Lung (tissue), 17 donors: ENCODE measurements at places on chromosomes 7 and 10. TPM values are rescaled to one million over a fixed set of nuclear protein-coding genes. Genes with fewer than 3 reads are reported as not detected.

Gene PCGF6
- 5.8 TPM for total RNA-seq

Gene HTRA1
- total RNA-seq: 41.4 TPM

Gene TYW1
- 12.9 TPM for total RNA-seq

Gene ARHGEF5
- total RNA-seq: 21.7 TPM

Gene GNAT3
- not detected for total RNA-seq

Gene SEMA4G
- total RNA-seq: 3.0 TPM

GRCh38 chr10:27192284-27192683, 37.1 kb downstream of the MASTL start:
- no peak overlapping the region for H3K27ac ChIP-seq
- H3K4me3 ChIP-seq: no peak overlapping the region
- H3K27me3 ChIP-seq: no peaks in the 10 kb centered on the region
- H3K4me1 ChIP-seq: no peaks in the 10 kb centered on the region

DNA sequence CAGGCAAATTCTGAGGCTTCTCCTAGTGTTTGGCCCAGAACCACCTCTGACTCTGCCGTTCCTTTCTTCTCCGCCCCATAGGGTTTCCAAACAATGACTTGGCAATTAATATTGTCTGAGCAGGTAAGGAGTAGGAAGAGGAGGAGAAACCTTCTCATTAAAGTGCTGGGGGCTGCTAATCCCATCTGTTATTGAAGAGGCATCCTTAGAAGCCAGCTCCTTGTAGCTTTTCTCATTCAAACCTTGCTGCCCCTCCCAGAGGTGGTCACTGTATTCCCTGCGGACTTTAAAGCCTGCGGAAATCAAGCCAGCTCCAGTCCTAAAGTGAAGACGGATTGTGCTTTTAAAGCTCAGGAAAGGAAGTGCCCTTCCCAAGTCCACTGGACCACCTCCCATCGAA, 1.4 kb upstream of the NKX1-2 start:
- H3K36me3 ChIP-seq: no peaks in the 10 kb centered on the region
- no peaks in the 10 kb centered on the region for H3K4me1 ChIP-seq
- peaks cover 71% of the 10 kb centered on the region for H3K27me3 ChIP-seq
- no peak overlapping the region for H3K27ac ChIP-seq
- no peak for DNase-seq
- no peak overlapping the region for H3K4me3 ChIP-seq

- H3K4me1 ChIP-seq: no peaks in the 10 kb centered on the region
- H3K27me3 ChIP-seq: no peaks in the 10 kb centered on the region
- no peaks in the 10 kb centered on the region for H3K36me3 ChIP-seq
- no peak overlapping the region for H3K27ac ChIP-seq
- H3K4me3 ChIP-seq: no peak overlapping the region
Observed at GRCh38 chr7:149824748-149825566, 13.2 kb upstream of the ZNF862 start.

DNA sequence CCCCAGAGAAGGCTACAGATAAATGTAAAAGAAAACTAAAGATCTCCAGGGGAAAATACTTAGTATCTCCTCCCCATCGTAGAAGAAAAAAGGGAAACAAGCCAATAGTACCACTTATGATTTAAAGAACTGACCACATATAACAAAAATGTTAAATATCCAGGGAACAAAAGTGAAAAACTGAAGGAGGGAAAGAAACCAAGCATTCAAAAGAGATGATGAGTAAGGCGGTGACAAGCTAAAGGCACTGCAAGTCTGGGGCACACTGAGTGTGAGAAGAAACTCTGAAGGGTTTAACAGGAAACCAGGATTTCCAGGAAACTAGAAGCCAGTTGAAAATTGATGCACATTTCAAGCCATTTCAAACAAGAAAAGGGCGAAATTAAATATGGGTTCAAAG, 226.3 kb downstream of the AHR start:
- peaks cover 2% of the 10 kb centered on the region for H3K4me1 ChIP-seq
- H3K4me3 ChIP-seq: no peak overlapping the region
- no peaks in the 10 kb centered on the region for H3K27me3 ChIP-seq

DNA sequence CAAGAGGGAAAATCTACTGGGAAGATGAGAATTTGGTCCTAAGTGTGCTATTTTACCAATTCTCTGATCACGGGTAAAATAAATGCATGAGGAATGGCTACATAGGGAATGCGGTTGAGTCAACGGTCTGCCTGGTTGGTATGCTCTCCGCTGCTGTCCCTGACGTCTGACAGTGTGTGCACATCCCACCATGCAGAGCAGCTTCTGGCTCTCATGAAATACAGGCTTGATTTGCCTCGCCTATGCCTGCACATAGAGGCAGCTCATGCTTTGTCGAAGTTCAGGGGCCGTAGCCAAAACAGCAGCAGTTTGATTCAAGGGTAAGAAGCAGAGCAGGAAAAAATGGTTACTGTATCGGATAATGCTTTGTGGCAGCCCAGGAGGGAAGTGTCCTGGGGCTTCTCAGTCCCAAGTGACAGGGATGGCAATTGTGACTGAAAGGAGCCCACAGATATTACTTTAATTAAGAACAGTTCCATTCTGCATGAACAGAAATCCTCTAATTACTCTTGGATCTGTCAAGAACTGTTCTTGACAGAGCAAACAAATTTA, 268.4 kb upstream of the SLC26A5 start:
- H3K4me1 ChIP-seq: no peaks in the 10 kb centered on the region
- H3K27me3 ChIP-seq: no peaks in the 10 kb centered on the region
- H3K27ac ChIP-seq: no peak overlapping the region
- no peak for DNase-seq
- no peak overlapping the region for H3K4me3 ChIP-seq

- no peaks in the 10 kb centered on the region for H3K4me1 ChIP-seq
- H3K27ac ChIP-seq: no peak overlapping the region
- no peak overlapping the region for H3K4me3 ChIP-seq
- DNase-seq: no peak
- no peaks in the 10 kb centered on the region for H3K36me3 ChIP-seq
Observed at GRCh38 chr10:119477444-119477843, 65.1 kb downstream of the RGS10 start.

- no peaks in the 10 kb centered on the region for H3K4me1 ChIP-seq
- no peak overlapping the region for H3K27ac ChIP-seq
- no peaks in the 10 kb centered on the region for H3K27me3 ChIP-seq
- no peaks in the 10 kb centered on the region for H3K36me3 ChIP-seq
- DNase-seq: peak; percentile 88
Observed at GRCh38 chr7:69295977-69296376, 302.3 kb upstream of the AUTS2 start.

DNA sequence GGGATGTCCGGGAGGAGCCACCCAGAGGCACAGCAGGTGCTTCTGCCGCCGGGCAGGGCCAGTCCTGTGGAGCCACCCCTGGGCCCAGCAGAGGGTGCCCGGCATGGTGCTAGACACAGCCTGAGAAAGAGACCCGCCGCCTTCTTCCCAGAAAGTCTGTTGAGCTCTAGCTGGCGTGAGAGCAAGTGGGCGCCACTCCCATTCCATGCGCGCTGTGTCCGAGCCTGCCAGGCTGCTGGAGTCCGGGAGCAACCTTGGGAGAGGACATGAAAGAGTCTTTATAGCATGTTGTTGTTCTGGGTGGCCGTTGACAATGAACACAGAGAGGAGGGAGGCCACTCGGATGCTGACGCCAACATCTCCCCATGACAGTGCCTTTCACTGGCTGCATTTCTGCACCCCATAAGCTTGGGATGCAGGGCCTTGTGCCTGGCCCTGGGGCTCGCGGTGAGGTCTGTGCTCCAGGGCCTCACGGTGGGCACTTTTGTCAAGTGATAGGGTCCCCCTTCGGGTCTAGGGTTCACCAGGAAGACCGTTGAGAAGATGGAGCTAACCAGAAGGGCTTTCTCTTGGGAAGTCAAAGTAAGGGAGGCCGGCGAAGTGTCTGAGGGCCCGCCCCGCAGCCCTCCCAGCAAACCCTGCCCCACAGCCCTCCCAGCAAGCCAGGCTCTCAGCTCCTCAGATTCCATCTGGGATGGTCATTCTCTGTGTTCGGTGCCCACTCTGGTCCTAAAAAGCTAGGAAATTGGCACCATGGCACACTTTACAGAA, 47.3 kb downstream of the NKX6-2 start:
- no peaks in the 10 kb centered on the region for H3K36me3 ChIP-seq
- H3K27ac ChIP-seq: no peak overlapping the region
- no peaks in the 10 kb centered on the region for H3K4me1 ChIP-seq
- H3K4me3 ChIP-seq: no peak overlapping the region
- H3K27me3 ChIP-seq: no peaks in the 10 kb centered on the region

DNA sequence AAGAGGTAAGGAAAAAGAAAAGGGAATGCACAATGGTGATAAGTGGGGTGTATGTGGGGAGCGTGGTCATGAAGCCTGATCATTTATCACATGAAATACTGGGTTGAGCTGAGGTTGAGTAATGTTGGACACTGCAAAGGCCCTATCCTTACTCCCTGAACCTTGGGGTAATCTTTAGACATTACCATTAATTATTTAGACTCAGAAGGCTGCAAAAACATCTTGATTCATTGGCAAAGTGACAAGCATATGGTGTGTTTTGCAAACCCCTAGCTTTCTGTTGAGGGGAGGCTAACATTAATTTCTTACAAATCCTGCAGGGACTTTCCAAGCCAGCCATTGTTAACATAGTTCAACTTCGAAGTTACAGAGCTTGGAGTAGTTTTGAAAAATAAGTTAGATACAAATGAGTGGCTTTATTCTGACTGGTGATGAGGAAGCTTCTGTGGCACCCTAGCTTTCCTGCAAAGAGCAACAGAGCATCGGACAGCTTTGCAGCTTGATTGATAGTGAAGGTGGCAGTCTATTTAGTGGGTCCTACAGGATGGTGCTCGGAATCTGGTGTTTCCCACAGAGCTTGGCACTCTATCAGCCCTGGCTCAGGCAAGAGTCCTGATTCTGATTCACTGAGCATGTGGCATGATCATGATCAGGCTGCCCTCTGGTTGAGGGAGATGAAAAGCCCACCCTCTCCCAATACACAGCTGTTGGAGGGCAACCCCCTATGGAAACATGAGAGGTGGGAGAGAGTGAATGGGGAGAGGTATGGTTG, 153.7 kb upstream of the NPVF start:
- H3K27me3 ChIP-seq: no peaks in the 10 kb centered on the region
- H3K36me3 ChIP-seq: no peaks in the 10 kb centered on the region
- no peaks in the 10 kb centered on the region for H3K4me1 ChIP-seq
- DNase-seq: no peak
- H3K27ac ChIP-seq: no peak overlapping the region

- no peaks in the 10 kb centered on the region for H3K4me1 ChIP-seq
- no peaks in the 10 kb centered on the region for H3K36me3 ChIP-seq
- H3K4me3 ChIP-seq: no peak overlapping the region
- H3K27me3 ChIP-seq: no peaks in the 10 kb centered on the region
- peak; percentile 85 for DNase-seq
Observed at GRCh38 chr10:63430091-63430998, 35.4 kb downstream of the JMJD1C start.

- no peaks in the 10 kb centered on the region for H3K27me3 ChIP-seq
- no peaks in the 10 kb centered on the region for H3K36me3 ChIP-seq
- H3K27ac ChIP-seq: no peak overlapping the region
- no peaks in the 10 kb centered on the region for H3K4me1 ChIP-seq
- no peak overlapping the region for H3K4me3 ChIP-seq
Observed at GRCh38 chr10:62900829-62901571, 84.8 kb upstream of the EGR2 start.

DNA sequence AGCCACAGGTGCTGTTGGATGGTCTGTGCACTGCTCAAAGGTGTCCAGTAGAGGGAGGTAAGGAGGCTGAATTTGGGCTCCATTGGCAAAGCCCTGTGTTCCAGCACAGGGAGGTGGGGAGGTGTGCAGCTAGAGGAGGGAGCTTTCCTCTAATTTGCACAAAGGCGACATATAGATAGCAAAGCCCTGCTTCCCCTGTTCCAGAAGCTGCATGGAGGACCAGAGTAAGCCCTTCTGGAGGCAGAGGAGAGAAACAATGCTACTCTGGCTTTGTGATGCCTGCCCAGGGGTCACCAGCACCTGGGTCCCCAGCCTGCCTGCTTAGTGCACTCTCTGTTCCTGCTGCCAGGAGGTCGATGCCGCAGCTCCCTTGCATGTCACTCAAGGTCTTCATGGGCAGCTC, 3.4 kb upstream of the ARHGAP22 start:
- DNase-seq: no peak
- no peaks in the 10 kb centered on the region for H3K36me3 ChIP-seq
- H3K27me3 ChIP-seq: peaks cover 25% of the 10 kb centered on the region
- H3K27ac ChIP-seq: no peak overlapping the region
- no peak overlapping the region for H3K4me3 ChIP-seq
- no peaks in the 10 kb centered on the region for H3K4me1 ChIP-seq
